ENCODE measurements at places on chromosomes 2 and 18.

DNA sequence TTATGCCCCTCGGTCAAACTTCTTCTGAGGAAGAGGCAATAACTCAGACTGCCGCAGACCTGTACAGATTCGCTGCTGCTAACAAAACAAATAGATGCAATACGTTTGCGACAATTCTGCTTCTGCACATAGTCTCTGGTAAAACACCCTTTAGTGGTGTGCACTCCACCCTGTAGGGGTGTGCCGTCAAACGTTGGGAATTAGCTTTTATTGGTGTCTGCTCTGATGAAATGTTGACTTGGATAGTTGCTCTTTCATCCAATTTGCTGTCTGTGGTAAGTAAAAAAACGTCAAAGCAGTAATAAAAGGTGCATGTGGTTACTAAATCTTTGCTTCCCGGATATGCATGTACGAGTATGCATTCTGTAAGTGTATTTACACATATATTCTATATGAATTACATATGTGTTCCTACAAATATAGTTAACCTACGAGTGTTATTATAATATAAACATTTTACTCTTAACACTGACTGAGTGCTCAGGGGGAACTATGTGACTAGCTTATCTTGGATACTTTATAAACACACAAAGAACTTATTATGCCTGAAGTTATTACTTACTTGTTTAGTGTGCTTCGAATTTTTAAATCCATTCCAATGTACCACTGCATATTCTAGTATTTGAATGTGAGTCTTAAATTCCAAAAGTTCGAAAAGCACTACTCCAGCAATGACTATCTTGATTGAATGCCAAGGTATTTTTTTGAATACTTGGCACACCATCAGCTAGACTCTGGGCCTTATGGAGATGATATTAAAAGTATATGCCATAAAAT is 610.2 kb downstream of the ZEB2 start:
- no peak for DNase-seq

DNA sequence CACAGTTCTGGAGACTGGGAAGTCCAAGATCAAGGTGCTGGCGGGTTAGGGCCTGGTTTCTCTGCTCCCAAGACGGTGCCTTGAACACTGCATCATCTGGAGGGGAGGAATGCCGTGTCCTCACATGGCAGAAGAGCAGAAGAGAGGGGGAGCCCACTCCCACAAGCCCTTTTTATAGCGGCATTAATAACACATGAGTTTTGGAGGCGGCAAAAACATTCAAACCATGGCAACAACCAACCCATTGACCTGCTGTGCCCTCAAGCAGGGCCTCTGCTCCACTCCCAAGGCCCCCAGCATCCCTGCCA is 62.0 kb downstream of the SMAD7 start:
- DNase-seq = no peak

GRCh38 chr2:202780514-202781021 is 91.0 kb downstream of the ICA1L start:
- no peak for DNase-seq

- DNase-seq = peak; percentile 44
These were observed 423.8 kb upstream of the MEX3C start for GRCh38 chr18:51621113-51621863.

DNA sequence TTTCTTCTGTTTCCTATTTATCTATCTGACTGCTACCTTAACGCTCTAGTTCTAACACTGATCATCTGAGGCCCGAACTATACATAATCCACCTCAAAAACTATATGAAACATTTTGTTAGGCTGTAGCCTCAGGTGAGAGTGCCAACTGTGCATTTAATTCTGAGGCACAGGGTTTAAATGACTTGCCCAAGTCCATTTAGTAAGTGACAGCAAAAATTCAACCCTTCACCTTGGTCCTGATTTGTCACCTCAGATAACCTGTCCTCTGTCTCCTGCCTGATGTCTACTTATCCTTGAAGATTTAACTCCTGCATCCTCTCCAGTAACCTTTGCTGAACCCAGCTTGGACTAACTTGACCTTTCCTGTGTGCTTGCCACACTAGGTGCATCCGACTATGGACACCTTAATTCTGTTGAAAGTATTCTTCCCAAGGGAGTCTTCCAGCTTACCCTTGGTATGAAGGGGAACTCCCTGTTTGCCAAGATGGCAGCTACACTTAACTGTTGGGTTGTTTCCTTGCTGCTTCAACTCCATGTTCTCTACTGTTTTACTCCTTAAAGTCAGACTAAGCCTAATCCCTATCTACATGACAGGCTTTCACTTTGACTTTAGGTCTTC is 23.5 kb downstream of the CD302 start:
- DNase-seq = no peak

DNA sequence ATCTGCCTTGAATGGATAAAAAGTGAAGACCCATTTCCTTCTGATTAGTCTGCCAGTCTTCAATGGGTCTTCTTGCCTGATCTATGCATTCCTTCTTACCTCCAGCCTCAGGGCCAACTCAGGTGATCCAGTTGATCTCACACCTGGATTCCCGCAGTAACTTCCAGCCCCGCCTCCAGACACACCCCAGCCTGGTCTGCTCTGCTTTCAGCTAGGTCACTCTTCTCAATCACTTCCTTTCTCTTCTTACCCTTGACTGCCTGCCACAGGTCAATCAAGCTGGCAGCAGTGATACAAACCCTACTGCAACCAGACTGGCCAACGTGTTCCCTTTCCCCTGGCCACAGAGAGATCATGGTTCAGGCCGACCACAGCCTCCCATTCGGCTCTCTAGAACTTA is 263.6 kb downstream of the ZNF516 start:
- DNase-seq = no peak

GRCh38 chr2:10830641-10831399 is 18.2 kb upstream of the PDIA6 start:
- DNase-seq = no peak

DNA sequence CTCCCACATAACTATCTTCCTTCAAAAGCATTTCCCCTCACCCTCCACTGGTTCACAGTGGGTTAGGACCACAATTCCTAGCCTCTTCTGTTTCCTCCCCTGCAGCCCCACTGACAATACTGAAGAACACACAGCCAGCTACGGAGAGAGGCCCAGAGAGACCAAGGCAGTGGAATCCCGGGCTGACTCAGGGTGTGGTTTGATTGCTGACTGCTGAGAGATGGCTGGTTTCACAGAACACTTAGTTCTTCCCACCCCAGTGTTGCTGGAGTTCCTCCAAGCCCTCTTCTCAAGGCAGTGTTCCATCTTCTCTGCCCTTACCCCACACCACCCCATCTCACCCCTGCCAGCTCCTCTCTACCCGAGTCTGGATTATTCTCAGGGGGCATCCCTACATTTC is 43.3 kb upstream of the ZFP36L2 start:
- DNase-seq = no peak

- peak; percentile 22 for DNase-seq
These were observed 8.3 kb downstream of the OSR1 start for GRCh38 chr2:19349911-19350677.

DNA sequence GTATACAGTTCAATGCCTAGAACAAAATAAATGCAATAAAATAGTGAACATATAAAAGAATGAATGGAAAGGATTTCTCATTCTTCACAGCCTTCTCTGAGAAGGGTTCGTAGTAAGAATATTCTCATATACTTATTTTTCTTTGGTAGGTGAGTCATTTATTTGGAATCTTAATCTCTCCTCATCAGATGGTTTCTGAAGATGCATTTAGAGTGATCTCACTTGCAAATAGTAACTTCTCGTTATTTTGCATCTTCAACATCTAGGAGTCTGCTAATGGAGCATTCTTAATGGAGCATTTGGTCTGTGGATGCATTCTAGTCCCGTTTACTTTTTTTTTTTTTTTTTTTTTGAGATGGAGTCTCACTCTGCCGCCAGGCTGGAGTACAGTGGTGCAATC is 3.9 kb downstream of the UBXN4 start:
- DNase-seq = no peak

DNA sequence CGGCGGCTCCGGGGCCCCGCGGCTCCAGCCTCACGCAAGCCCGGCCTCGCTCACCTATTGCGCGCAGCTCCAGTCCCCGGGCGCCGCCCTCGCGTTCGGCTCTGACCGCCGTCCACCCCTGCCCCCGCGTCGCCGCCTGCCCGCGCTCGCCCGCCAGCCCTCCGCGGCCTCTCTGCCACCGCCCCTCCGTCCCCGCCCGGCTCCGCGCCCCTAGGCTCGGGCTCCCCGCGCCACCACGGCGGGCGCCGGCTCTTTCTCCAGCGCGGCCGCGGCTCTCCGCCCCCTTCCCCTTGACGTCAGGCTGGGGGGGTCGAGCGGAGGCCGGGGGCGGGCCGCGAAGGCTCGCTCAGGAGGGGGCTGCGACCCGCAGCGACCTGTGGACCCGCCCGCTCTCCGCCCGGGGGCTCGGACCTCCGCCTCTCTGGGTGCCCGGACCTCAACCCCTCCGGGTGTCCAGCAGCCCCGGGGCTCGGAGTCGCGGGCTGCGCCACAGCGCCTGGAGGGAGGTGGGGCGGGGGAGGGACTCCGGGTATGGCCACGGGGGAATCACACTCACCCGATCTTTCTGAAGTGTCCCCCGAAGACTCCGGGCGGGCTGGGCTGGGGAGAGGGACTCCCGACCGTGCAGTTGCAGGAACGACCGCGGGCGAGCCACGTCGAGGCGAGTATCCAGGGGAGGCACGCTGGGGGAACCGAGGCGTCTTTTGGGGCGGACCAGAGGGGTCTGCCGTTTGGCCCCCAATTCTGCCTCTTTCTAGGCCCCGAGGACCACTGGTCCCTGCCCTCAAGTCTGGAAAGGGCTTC is at the start of gene SEMA4C:
SEMA4C (minus strand) TSS at position 259 of the 804 bp plus-strand sequence. CDS start 2,194 bp downstream, outside the sequence.
- no peak for DNase-seq

GRCh38 chr2:174603280-174603679 is 5.7 kb upstream of the WIPF1 start:
- peak; percentile 50 for DNase-seq

DNA sequence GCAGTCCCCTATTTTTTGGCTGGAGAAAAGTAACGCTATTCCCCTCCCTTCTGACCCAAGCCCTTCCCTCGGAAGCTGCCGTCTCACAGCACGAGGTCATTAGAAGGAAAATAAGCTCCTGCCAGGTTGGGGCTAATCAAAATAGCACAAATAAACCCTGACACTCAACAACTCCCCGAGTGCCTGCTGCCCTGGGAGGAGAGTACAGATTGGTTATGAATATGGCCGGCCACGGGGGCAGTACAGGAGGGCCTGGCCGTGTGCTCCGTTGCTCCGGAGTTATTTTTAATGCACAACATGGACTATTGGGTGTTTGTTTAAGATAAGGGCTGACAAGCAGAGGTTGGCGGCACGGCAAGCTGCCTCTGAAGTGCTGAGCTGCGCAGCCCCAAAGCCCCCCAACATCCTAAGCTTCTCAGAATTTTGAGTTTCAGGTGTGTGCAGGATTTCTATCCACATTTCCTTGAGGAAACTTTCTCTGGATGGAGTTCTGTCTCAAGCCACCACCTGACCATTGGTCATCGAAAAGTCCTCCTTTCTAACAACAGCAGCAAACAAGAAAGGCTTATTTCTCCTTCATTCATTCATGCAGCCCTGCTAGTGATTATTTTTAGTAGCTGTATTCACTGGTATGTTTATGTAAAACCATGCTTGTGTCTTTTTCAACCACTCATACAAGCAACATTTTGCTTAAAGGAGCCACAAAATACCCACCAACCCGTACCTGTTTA is 58.7 kb downstream of the PAX3 start:
- DNase-seq = no peak
